ENCODE measurements at places on chromosomes 3 and 15. TPM values are rescaled to one million over a fixed set of nuclear protein-coding genes. Genes with fewer than 3 reads are reported as not detected.
A peak's percentile ranks its signal among the peaks of the same experiment; 100 is the strongest.

Gene CADM2
- 0.71 TPM for total RNA-seq

- no peak overlapping the region for H3K4me3 ChIP-seq
- H3K4me1 ChIP-seq: no peaks in the 10 kb centered on the region
- no peak for DNase-seq
These were observed 156.1 kb downstream of the SPATA16 start for GRCh38 chr3:172984914-172985313.

Gene SFMBT1
- 36.6 TPM for total RNA-seq

GRCh38 chr3:171566803-171567422 lies 106.7 kb upstream of the TNIK start:
- no peaks in the 10 kb centered on the region for H3K27me3 ChIP-seq
- H3K4me1 ChIP-seq: no peaks in the 10 kb centered on the region
- peak; percentile 21 for DNase-seq
- H3K27ac ChIP-seq: no peak overlapping the region
- H3K36me3 ChIP-seq: no peaks in the 10 kb centered on the region

DNA sequence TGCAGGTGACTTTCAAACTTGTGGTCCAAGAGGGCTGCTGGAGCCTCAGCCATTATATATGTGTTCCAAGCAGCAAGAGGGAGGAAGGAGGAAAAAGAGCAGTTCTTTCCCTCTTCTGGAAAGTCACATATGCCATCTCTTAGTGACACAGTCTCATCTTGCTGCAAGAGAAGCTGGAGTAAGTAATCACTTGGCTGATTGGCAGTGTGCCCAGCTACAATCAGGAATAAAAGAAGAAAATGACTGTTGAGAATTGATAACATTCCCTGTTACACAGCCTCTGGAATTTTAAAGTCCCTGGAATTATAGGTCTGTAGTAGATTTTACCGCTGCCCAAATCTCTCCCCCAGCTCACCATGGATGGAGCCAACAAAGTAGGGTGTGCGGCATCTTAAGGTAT lies 31.4 kb upstream of the LYZL4 start:
- H3K27me3 ChIP-seq: peaks cover 18% of the 10 kb centered on the region
- H3K27ac ChIP-seq: no peak overlapping the region
- H3K36me3 ChIP-seq: no peaks in the 10 kb centered on the region
- no peak overlapping the region for H3K4me3 ChIP-seq
- no peak for DNase-seq
- H3K4me1 ChIP-seq: peaks cover 9% of the 10 kb centered on the region

- H3K27me3 ChIP-seq: no peaks in the 10 kb centered on the region
- H3K27ac ChIP-seq: no peak overlapping the region
- H3K4me1 ChIP-seq: no peaks in the 10 kb centered on the region
These were observed 610.7 kb upstream of the GRM7 start for GRCh38 chr3:6250167-6250566.

DNA sequence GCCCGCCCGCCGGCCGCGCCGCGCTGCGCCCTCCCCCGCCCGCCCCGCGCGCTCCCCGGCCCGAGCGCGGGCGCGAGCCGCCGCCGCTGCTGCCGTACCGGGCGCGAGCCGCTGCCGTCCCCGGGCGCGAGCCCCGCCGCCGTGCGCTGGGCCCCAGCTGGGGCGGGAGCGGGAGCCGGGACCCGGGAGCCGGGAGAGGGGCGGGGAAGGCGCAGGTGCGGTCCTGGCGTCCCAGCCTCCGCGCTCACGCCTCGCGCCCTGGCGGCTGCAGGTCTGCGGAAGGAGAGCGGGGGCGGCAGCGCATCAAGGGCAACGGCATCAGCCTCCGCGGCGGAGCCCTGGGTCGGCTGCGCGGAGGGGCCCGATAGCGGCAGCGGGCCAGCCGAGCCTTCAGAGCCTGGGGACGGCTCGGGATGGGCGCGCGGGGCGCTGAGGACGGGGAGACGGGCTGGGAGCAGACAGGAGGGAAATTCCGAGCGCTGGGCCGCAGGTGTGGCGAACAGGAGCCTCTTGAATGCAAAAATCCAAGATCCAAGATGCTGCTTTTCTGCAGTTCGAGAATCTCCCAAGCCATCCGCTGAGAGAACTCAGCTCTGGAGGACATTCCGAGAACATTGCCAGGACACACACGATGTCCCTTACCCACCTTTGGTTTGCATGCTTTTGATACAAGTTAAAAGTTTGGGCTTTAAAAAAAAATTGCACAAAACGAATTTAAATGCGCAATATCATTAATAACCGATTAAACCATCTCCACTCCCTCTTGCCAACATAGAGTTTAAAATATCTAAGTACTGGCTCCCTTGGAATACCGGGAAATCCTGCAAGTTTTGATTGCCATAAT lies 251.1 kb downstream of the TJP1 start:
- peaks cover 43% of the 10 kb centered on the region for H3K27me3 ChIP-seq
- no peak overlapping the region for H3K4me3 ChIP-seq
- H3K4me1 ChIP-seq: no peaks in the 10 kb centered on the region

DNA sequence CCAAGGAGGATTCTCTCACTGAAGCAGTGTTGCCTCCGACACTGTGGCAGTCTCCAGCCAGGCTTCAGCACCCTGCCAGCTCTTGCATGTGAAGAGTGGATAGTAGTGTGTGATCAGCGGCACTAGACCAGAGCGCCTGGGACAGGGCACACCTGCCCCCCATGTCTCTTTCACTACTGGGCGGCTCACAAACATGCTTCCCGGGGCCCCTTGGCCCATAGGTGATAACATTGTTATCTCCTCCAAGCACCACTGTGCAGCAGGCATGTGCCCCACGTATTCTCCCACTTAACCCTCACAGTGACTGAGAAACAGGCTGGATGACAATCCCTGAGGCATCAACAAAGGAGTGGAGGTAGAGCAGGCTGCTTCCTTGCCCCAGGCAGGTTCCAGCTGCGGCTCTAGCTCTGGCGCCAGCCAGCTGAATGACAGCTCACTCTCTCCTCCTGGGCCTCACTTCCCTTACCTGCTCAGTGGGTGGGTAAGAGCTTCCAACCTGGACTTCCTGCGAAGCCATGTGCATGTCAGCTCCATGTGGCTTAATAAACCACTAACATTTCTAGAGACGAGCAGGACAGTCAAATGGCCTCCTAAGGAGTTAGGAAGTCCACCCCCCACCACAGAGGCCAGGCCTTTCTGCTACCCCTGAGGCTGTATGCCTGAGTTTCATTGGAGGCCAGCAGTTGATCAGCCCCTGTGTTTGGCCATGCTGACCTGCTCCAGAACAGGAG lies 37.8 kb downstream of the KLF13 start:
- H3K36me3 ChIP-seq: no peaks in the 10 kb centered on the region
- no peaks in the 10 kb centered on the region for H3K27me3 ChIP-seq
- no peaks in the 10 kb centered on the region for H3K4me1 ChIP-seq

DNA sequence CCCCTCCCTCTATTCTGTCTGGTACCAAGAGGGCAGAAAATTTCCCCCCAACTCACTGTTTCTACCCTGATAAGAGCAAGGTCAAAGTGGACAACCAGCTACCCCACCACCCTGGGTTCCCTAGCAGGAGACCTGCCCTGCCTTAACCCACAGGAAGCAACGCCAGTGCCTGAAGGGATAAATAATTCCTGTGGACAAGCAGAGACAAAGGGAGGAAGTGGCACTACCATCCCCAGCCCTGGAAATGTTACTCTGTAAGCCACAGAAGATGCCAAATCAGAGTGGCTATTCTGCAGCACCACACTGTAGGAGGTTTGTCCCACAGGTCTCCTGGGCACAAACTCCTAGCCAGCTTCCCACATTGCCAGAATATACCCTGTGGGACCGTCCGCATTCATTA lies 80.1 kb downstream of the DNAH12 start:
- no peaks in the 10 kb centered on the region for H3K4me1 ChIP-seq
- no peaks in the 10 kb centered on the region for H3K36me3 ChIP-seq

DNA sequence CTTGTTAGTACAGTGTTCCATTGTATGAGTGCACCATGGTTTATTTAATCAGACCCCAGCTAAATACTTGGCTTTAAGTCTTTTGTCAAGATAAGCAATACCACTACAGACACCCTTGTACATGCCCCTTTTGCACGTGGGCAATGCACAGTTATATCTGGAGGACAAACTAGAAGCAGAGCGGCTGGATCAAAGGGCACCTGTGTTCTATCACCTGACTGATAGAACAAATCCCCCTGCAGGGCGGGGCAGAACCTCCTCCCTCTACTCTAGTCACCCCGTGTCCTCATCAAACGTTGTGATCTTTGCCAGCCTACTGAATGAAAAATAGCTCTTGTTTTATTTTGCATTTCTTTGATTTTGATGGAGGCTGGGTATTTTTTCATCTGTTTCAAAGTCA lies 314.9 kb downstream of the TLE3 start:
- H3K27me3 ChIP-seq: peaks cover 75% of the 10 kb centered on the region
- no peak for DNase-seq
- H3K4me3 ChIP-seq: no peak overlapping the region
- no peaks in the 10 kb centered on the region for H3K36me3 ChIP-seq
- H3K27ac ChIP-seq: no peak overlapping the region

- no peaks in the 10 kb centered on the region for H3K36me3 ChIP-seq
- peaks cover 22% of the 10 kb centered on the region for H3K4me1 ChIP-seq
- no peaks in the 10 kb centered on the region for H3K27me3 ChIP-seq
- DNase-seq: no peak
- no peak overlapping the region for H3K4me3 ChIP-seq
These were observed 42.7 kb downstream of the THBS1 start for GRCh38 chr15:39623529-39623931.

DNA sequence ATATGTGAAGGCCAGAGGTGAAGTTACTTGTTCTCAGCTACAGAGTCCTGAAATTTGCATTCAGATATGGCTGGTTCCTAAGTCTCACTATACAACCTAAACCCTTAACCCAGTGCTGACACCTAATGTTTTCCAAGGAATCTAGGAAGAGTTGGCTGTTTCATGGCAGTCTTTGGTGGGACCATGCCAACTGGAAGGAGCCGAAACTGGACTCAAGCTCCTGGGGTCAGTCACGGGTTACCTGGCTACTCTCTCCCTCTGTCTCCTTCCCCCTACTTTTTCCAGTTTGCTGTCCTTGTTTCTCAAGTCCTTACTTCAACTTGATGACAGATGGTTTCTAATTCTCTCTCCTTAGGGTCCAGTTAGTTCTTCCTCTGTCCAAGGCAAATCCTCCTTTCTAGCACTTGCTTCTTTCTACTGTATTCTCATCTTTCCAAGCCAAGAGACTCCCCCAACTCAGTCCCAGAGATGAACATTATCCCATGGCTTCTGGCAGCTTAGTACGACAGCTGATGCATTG lies 88.6 kb upstream of the COL6A5 start:
- H3K36me3 ChIP-seq: no peaks in the 10 kb centered on the region
- DNase-seq: no peak
- no peak overlapping the region for H3K27ac ChIP-seq
- H3K4me3 ChIP-seq: no peak overlapping the region
- peaks cover 70% of the 10 kb centered on the region for H3K27me3 ChIP-seq

GRCh38 chr3:87627316-87627715 lies 350.9 kb upstream of the POU1F1 start:
- no peaks in the 10 kb centered on the region for H3K4me1 ChIP-seq
- H3K4me3 ChIP-seq: no peak overlapping the region
- no peak for DNase-seq
- H3K36me3 ChIP-seq: no peaks in the 10 kb centered on the region
- H3K27me3 ChIP-seq: no peaks in the 10 kb centered on the region

DNA sequence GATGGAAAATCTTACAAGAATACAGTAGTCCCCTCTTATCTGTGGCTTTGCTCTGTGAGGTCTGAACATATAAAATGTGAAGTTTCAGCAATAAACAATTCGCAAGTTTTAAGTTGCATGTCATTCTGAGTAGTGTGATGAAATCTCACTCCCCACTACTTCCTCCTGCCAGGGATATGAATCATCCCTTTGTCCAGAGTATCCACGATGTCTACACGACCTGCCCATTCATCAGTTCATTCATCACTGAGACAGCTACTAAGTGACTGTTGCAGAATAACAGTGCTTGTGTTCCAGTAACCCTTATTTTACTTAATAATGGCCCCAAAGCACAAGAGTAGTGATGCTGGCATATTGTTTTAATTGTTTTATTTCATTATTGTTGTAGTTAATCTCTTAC lies 489.2 kb upstream of the UBE2E2 start:
- H3K4me1 ChIP-seq: peaks cover 10% of the 10 kb centered on the region
- H3K4me3 ChIP-seq: no peak overlapping the region
- H3K27me3 ChIP-seq: no peaks in the 10 kb centered on the region
- peak; percentile 36 for DNase-seq

- no peak overlapping the region for H3K4me3 ChIP-seq
- H3K36me3 ChIP-seq: no peaks in the 10 kb centered on the region
- H3K27me3 ChIP-seq: no peaks in the 10 kb centered on the region
- DNase-seq: no peak
- no peak overlapping the region for H3K27ac ChIP-seq
These were observed 38.9 kb downstream of the TOPAZ1 start for GRCh38 chr3:44280631-44281030.

Gene LRRN1
- total RNA-seq: 22.1 TPM

GRCh38 chr3:43996379-43997301 lies 245.0 kb upstream of the TOPAZ1 start:
- H3K36me3 ChIP-seq: peaks cover 28% of the 10 kb centered on the region
- peaks cover 57% of the 10 kb centered on the region for H3K27me3 ChIP-seq
- peak overlapping the region; percentile 23 for H3K27ac ChIP-seq
- peaks cover 19% of the 10 kb centered on the region for H3K4me1 ChIP-seq
- peak; percentile 74 for DNase-seq

Gene UQCC5
- 14.0 TPM for total RNA-seq

GRCh38 chr3:36796161-36796560 lies 31.8 kb upstream of the DCLK3 start:
- no peaks in the 10 kb centered on the region for H3K36me3 ChIP-seq
- DNase-seq: no peak
- H3K4me3 ChIP-seq: no peak overlapping the region
- H3K27me3 ChIP-seq: peaks cover 53% of the 10 kb centered on the region

DNA sequence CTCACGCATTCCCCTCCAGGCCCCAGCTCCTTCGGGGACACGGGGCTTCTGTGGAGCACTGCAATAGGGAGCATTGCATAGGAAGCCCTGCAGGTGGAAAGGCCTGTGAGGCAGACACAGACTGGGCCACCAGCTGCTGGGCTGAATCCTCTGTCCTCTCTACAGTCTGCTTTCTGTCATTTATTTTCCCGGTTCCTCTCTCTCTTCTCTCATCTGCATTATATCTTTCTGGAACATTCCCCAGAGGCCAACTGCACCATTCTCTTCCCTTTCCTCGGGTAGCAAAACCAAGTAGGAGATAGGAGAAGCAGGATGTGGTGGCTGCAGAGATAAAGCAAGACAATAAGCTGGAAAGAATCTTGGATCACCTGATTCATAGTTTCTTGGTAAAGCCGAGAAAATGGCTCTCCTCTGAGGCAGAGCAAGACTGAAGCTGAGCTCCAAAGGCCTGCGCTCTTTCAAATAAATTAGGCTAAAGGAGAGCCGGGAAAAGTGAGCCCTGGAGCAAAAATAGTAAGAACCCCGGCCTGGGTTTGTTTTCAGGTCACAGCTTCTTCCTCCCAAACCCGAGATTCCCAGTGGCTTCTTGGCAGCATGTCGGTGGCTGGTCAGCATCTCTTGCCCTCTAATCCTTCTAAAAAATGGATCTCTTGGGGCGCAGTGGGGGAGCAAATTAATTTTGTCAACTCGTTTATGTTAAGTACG lies 5.3 kb downstream of the TM4SF4 start:
- peak overlapping the region; percentile 99 for H3K27ac ChIP-seq
- H3K27me3 ChIP-seq: no peaks in the 10 kb centered on the region
- H3K4me3 ChIP-seq: peak overlapping the region; percentile 6
- no peak for DNase-seq
- peaks cover 68% of the 10 kb centered on the region for H3K4me1 ChIP-seq

Gene IQCH
- 5.5 TPM for total RNA-seq
